ENCODE measurements at places on chromosomes 11 and 22.

- DNase-seq, result no peak
Observed at GRCh38 chr11:11570823-11571222, 51.0 kb downstream of the GALNT18 start.

- no peak for DNase-seq
Observed at GRCh38 chr11:120227228-120227852, 12.6 kb upstream of the POU2F3 start.

DNA sequence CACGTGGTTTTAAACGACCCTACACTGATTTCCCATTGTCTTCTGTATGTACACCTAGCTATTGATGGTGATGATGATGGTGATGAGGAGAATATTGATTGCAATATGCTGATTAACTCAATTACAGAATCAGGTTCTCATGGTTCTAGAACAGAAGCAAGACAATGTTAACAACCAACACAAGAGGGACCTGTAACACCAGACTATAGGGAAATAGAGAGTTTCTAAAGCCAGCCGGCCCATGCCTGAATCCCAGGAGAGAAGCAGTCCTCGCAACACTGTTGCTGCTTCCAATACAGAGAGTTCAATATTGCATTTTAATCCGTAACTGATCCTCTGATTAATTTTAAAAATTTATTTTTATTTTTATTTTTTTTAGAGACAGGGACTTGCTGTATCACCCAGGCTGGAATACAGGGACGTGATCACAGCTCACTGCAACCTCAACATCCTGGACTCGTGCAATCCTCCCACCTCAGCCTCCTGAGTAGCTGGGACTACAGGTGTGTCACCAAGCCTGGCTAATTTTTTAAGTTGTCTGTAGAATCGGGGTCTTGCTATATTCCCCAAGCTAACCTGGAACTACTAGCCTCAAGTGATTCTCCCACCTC, 22.2 kb upstream of the UBASH3B start:
- DNase-seq, result peak; percentile 69

- DNase-seq, result no peak
Observed at GRCh38 chr11:3927129-3927796, 71.8 kb downstream of the STIM1 start.

- DNase-seq, result no peak
Observed at GRCh38 chr22:31898926-31899325, 45.4 kb upstream of the YWHAH start.

DNA sequence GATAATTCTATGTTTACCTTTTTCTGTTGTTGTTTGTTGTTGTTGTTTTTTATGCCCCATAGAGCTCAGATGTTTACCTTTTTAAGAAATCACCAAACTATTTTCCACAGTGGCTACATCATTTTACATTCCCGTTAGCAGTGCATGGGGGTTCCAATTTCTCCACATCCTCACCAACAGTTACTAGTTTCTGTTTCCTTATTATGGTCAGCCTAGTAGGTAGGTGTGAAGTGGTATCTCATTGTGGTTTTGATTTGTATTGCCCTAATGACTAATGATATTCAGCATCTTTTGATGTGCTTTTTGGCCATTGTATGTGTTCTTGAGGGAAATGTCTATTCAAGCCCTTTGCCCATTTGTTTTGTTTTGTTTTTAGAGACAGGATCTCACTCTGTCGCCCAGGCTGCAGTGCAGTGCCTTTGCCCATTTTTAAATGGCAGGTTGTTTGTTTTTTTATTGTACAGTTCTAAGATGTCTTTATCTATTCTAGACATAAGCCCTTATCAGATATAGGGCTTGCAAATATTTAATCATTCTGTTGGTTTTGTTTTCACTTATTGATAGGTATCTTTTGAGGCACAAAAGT, 27.5 kb downstream of the CHEK2 start:
- DNase-seq, result no peak

GRCh38 chr22:48313175-48313830, 1514.4 kb downstream of the BRD1 start:
- DNase-seq, result no peak

DNA sequence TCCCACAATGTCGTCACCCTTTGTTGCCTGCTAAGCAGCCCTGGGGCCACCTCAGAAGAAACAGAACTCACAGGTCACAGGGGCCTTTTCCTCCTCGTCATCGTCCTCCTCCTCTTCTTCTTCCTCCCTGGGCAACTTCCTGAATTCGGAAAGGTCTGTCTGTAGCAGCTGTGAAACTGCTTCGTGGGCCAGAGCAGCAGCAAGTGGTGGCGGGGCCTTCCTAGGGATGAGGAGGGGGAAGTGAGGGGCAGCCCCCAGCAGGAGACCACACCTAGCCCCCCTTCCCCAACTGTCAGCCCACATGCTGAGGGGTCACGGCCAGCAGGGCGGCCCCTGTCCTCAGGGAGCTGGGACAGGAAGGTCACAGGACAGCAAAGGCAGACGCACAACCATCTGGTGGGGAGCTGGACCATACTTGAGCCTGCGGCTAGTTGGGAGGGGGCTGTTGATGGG, 13.2 kb downstream of the PPM1F start:
- DNase-seq, result no peak

- DNase-seq, result no peak
Observed at GRCh38 chr11:71129624-71130023, 122.8 kb downstream of the SHANK2 start.

DNA sequence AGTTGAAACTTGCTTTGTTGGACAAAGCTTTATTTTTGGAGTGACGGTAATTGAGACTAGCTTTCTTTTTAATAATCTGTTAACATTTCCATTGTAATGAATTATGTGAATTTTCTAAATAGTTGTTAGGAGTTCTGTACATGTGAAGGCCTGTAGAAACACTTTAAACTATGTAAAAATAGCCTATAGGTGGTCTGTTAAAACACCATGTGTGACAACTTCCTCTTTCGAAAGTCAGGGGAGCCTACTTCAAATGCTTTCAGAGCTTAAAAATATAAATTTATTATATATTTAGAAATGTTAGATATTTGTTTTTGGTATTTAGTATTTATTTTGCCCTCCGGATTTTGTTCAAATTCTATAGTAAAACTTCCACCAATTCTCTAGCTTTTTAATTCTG, 28.7 kb downstream of the DDIAS start:
- DNase-seq, result no peak

DNA sequence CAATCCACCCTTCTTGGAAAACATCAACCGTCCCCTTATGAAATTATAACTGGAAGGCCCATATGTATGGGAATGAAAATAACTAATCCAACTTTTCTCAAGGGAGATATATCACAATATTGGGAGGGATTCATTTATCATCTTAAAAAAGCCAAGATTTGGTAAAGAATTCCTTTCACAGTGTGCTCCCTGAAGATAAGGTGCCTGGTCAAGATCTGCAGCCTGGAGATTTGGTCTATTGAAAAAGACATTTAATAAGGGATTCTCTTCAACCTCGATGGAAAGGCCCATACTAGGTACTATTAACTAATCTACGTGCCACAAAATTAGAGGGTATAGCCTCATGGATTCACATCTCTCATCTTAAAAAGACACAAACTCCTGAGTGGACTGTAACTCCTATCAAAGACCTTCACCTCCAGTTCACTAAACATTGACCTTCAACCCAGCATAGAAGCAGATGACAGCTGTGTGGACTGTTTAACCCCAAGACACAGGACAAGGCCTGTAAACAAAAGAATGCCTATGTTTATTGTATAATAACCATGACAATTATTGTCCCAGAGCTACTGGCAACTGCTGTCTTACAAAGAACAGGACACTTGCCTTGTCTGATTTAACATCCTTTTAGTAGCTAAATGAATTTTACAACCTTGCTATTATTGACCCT, 4.8 kb upstream of the FDX1 start:
- DNase-seq, result no peak

GRCh38 chr11:96755752-96756151, 365.9 kb downstream of the JRKL start:
- no peak for DNase-seq

- no peak for DNase-seq
Observed at GRCh38 chr11:9756461-9756860, 92.6 kb downstream of the SWAP70 start.

DNA sequence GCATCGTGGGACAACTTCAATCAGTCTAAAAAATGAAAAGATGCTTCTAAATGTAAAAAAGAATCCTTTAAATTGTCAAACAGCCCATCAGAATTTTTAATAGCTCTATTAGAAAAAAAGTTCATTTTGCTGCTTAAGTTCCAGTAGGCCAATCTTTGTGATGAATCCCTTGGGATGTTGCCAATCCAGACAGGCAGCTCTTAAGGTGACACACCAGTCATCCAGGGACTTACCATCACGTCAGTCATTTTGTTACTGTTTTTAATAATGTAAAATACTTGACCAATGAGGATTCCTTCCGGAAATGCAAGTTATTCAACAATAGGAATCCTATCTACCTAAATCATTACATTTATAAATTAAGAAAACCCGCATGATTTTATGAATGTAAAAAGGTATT, 47.8 kb upstream of the TMEM45B start:
- no peak for DNase-seq

- DNase-seq, result no peak
Observed at GRCh38 chr11:118878163-118878563, 5.5 kb upstream of the CXCR5 start.

GRCh38 chr22:36358533-36359469, 29.0 kb downstream of the MYH9 start:
- DNase-seq, result no peak

- DNase-seq, result no peak
Observed at GRCh38 chr11:105524286-105524685, 85.6 kb upstream of the GRIA4 start.

DNA sequence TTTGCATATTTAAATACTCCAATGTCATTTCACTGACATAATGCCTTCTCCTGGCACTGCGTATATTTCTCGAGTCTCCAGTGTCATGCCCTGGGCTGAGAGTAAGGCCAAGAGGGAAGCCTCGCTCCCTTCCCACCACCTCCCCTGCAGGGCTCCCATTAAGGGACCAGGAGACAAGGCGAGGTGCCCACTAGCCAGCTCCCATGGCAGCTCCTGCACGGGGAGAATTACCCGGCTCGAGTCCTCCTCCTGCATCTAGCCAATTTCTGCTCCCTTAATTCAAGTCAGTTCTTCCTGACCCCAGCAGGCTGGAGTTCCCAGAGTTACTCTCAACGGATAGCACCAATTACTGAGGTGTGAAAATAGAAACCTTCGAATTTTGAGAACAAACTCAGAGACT, 31.9 kb downstream of the OPCML start:
- DNase-seq, result no peak

DNA sequence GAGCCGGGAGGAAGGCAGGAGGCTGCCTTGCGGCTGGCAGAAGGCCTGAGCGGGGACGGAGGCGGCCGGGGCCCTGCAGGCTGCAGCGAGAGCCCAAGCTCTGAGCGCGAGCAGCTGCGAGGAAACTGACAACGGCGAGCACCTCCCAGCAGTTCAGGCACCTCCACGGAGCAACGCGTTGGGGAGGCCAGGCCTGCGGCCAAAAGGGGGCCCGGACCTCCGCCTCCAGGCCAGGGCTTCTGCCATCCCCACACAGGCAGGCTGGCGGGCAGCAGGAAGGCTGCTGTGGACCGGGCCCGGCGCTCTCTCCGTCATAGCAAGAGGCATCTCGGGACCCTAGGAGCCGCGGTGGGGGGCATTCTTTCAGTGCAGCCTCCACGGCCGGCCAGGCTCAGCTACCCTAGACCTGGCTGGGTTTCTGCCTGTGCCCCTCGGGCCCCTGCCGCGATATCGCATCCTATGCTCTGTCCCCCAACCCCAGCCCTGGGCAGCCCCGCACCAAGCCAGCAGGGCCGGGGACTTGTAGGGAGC, 22.9 kb upstream of the SLC22A12 start:
- DNase-seq, result no peak

Measured in IMR-90 (cell line).